ENCODE measurements at places on chromosomes 6 and 20.
A peak's percentile ranks its signal among the peaks of the same experiment; 100 is the strongest.

DNA sequence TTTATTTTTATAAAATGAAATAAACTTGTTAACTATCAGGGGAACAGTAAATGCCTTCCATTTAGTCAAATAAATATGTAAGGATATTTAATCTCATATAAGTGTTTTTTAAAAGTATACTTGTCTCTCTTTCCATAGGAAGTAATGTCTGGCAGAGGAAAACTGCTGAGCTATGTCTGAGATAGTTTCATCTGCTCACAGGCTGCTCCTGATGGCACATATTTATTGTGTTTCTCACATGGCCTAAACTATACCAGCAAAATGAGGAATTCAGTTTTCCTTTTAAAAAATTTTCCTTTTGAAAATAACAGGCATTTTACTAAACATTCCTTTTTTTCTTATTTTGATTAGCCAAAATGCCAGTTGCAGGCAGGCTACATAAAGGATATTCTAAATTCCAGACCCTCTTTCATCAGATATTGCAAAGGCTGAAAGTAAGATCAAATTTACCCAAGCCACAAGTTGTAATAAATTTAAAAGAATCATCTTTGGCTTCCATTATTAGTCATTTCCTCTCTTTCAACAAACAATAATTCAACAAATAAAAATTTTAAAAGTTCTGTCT is 60.1 kb upstream of the RNF146 start:
- no peak for DNase-seq

DNA sequence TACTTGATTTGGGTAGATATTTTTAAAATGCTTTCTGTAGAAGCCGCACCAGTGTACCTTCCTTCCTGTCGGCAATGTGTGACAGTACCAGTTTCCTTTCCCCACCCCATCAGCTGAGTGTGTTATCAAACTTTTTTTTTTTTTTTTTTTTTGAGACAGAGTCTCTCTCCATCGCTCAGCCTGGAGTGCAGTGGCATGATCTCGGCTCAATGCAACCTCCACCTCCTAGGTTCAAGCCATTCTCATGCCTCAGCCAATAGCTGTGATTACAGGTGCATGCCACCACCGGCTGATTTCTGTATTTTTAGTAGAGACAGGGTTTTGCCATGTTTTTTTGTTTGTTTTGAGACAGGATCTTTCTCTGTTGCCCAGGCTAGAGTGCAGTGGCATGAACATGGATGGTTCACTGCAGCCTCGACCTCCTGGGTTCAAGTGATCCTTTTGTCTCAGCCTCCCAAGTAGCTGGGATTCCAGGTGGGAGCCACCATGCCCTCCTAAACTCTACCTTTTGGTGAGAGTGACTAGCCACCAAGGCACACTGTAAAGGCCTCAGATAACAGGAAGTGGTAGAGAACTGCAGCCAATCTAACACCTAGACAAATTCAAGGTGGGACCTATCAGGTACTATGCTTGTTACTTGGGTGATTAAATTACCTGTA is 26.5 kb upstream of the ZBTB22 start:
- DNase-seq = peak; percentile 86

DNA sequence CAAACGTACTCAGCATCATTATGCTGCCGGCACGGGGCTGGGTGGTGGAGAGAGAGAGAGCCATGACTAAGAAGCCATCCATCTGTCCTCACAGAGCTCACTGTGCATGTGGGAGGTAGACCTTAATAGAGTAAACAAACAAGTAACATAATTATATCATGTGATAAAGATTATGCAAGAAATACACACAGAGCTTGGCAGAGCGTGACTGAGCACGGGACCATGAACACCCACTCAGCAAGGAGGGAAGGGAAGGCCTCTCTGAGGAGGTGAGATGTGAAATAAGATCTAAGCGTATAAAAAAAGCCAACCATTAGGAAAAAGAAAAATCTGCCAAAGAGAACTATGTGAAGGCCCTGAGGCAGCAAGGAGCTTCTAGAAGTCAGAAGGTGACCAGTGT is 207.5 kb downstream of the PTPRT start:
- DNase-seq = no peak

DNA sequence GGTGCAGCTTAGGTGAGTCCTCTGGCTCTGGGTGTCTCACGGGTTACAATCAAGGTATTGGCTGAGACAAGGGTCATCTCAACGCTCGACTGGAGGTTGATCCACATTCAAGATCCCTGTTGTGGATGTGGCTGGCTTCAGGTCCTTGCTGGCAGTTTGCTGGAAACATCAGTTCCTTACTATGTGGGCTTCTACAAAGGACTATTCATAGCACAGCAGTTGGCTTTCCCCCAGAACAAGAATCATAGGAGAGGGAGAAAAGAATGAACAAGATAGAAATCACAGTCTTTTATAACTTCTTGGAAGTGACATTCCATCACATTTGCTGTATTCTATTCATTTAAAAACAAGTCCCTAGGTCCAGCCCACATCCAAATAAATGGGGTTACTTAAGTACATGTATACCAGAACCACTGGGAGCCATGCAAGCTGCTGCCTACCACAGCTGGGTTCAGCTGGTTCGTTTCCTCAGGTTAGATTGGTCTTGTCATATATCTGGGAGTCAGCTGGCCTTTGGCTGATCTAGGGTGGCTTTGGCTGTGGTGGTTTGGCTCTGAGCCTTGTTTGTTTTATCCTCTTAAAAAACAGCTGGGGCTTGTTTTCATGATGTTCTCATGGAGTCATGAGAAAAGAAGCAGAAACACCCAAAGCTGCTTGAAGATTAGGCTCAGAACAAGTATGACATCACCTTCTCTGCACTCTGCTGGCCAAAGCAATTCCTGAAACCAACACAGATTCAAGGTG is 433.2 kb upstream of the SPTLC3 start:
- no peak for DNase-seq

GRCh38 chr6:65123521-65123920 is 583.5 kb downstream of the EYS start:
- DNase-seq = no peak

DNA sequence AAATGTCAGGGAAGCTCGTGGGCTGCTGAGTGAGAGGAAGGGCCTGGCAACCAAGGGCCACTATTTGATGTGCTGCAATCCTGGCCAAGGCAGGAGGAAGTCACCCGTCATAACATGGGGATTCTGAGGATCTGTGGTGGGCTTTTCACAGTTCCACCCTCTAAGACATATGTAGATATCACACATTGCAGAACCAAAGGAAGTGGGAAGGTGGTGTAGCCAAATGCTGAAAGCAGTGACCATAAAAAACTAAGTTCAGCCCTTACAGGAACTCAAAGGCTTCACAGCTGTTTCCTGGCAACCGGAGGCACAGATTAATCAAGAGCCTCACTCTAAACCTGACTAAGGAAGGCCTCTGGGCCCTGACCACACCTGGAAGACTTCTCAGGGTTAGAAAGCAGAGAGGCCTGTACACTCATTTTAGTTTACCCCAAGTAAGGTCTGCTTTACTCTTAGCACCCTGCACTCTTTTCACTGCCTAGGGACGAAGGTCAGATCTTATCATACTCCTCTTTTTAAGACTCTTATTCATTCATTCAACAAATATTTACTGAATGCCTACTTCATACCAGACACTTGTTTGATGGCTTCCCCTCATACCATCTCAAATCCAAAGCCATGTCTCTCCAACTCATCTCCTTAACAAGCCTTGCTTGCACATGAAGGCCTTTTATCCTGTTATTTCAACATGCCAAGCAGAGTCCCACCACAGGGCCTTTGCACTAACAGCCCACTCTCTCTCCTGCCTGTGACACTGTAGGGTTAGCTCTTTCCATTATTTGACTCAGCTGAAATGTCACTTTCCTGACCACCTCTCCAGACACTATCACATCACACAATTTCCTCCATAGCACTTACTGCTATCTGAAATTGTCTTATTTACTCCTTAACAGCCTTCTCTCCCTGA is 2.6 kb downstream of the UBE2V1 start:
- peak; percentile 83 for DNase-seq

GRCh38 chr6:122078481-122078880 is 321.0 kb upstream of the HSF2 start:
- no peak for DNase-seq

DNA sequence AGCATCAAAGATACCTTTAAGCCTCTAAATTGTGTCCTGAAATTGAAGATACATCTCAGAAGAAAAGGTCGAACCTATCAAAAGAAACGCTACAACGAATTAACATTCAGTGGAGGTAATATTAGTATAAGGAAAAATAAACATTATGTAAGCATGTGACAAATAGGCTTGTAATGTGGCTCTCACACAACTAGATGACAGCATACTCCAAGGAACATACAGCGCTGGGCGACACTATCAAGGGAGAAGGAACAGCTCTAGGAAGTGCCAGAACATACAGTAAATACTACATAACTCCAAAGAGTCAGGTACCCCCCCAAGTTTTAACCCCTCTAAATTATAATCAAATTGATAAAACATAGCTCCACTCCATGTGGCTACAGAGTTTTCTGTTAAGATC is 103.5 kb downstream of the LAMP5 start:
- no peak for DNase-seq

DNA sequence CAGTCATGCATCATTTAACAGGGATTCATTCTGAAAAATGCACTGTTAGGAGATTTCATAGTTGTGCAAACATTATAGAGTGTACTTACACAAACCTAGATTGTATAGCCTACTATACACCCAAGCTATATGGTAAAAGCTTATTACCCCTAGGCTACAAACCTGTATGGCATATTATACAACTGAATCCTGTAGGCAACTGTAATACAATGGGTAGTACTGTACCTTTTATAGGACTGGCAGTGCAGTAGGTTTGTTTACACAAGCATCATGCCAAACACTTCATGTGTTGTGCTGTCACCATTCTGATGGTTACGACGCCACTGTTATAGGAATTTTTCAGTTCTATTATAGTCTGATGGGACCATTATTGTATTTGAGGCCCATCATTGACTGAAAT is 39.3 kb upstream of the KHDC1 start:
- no peak for DNase-seq

DNA sequence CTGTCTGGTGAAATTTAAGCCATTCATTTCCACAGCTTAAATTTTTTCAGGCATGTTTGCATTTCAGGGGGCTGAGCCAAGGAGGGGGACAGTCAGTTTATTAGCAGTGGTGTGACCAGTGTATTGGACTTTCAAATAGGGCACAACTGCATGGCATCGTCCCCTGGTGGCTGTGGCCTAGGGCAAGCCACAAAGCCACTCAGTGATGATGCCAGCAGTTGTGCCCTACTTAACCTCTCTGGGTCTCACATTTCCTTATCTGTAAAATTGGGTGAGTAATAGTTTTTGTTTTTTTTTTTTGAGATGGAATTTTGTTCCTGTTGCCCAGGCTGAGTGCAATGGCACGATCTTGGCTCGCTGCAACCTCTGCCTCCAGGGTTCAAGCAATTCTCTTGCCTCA is 48.0 kb downstream of the CDC5L start:
- DNase-seq = no peak

- no peak for DNase-seq
Measured at GRCh38 chr6:14546036-14546435, 428.5 kb downstream of the CD83 start.

DNA sequence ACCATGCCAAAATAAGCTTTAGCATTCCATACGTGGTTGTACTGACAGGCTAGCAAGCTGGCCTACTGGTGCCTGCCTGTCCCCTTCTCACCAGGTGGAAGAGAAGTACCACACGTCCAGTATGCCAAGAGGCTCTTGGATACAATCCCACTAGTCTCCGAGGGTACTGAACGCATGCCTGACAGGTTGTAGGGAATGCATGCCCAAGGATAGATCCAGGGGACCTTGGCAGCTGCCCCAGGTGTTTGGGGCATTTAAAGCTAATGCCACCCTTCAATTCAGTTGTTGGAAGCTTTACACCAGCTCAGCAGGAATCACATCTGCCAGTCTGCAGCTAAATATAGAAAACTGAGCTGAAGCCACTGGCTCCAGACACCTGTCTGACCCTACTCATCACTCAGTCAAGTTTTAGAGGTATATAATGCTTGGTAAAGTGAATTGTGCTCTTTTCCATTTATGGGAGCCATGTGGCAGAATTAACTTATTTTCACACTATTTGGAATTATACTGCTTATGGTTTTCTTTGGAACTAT is 4.9 kb downstream of the TUBB2B start:
- DNase-seq = no peak

DNA sequence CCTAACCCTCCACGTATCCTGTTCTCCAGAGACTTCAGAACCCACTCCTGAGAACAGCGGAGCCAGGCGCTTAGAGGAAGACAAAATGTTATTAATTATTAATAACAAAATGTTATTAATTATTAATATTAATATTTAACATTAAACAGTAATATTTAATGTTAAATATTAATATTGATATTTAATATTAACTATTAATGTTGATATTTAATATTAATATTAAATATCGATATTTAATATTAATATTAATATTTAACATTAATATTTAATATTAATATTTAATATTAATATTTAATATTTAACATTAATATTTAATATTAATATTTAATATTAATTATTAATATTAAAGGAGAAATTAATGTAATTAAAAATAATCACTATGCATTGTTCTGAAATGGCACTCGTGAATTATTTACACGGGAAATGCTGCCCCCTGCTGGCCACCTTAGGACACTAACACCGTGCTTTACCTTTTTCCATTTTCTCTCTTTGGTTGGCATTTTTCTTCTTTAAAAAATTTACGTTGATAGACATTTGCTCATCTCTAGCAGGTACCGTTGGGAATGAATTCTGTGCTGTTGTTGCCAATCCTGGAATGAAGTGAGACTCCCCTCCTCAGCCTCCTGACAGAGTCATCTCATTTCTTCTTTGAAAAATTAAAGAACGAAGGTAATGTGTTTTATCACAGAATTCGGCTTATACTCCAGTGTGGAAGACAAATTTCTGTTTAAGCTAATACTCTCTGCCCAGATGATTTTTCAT is 7.5 kb upstream of the GGTLC1 start:
- peak; percentile 80 for DNase-seq

GRCh38 chr20:51310216-51310615 is 232.3 kb downstream of the NFATC2 start:
- no peak for DNase-seq

DNA sequence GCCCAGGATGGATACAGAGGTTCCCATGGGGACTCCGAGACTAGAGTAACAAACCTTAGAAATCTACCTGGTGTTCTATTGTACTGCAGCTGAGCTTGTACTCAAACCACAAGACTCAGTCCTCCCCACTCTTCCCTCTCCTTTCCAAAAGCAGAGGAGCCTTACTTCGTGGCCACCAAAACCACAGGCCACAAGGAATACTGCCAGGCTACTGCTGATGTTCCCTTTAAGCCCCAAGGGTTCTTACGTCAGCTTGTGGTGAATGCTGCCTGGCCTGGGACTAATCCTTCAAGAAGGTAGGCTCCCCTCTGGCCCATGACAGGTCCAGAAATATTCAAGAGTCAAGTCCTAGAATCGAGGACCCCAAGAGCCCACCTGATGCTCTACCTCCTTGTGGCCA is 10.5 kb upstream of the DEFB128 start:
- DNase-seq = no peak
